ENCODE measurements at places on chromosomes 6 and 20.

- peak; percentile 82 for DNase-seq
Observed at GRCh38 chr6:137736048-137736818, 130.8 kb upstream of the TNFAIP3 start.

DNA sequence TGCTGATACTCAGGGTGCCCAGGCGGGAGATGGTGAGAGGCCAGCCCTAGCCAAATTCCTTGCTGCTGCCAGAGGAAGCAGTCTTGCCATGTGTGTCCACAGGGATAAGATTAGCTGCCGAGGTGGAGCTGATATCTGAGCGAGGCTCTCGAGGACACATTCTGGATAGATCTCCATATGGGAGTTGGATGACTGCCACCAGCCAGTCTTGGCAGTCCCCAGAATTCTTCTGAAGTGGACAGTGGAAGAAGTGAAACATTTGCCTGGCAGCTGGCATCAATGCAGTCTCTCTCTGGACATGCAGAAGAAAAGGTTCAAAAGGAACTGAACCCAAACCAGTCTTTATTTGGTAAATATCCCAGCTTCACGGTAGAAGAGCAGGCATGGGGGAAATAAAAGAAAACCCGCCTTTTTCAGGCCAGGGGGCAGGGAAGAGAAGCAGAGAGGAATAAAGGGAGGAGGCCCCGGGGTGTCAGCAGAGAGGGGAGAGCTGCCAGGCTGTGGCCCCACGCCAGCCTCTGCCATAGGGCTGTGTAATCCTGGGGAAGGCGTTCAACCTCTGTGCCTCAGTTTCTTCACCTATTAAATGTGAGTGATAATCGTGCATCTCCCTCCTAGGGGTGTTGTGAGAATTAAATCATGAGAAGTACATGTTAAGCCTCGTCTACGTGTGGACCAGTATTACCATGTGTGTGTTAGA is 3.7 kb upstream of the FUCA2 start:
- no peak for DNase-seq

GRCh38 chr6:41098366-41098765 is 25.6 kb downstream of the NFYA start:
- no peak for DNase-seq

- no peak for DNase-seq
Observed at GRCh38 chr6:89268776-89269175, 46.3 kb downstream of the GABRR2 start.

GRCh38 chr6:113018351-113019151 is 671.4 kb downstream of the RFPL4B start:
- no peak for DNase-seq

- no peak for DNase-seq
Observed at GRCh38 chr20:4472906-4473305, 248.8 kb upstream of the PRND start.

All from CD4-positive, alpha-beta T cell treated with Interleukin-4 for 4 hours (primary cell).